ENCODE measurements at places on chromosomes 3 and 15.
A peak's percentile ranks its signal among the peaks of the same experiment; 100 is the strongest.

- DNase-seq, result no peak
Measured at GRCh38 chr3:61715886-61716527, 154.6 kb downstream of the PTPRG start.

- no peak for DNase-seq
Measured at GRCh38 chr3:77079988-77080610, 40.2 kb downstream of the ROBO2 start.

DNA sequence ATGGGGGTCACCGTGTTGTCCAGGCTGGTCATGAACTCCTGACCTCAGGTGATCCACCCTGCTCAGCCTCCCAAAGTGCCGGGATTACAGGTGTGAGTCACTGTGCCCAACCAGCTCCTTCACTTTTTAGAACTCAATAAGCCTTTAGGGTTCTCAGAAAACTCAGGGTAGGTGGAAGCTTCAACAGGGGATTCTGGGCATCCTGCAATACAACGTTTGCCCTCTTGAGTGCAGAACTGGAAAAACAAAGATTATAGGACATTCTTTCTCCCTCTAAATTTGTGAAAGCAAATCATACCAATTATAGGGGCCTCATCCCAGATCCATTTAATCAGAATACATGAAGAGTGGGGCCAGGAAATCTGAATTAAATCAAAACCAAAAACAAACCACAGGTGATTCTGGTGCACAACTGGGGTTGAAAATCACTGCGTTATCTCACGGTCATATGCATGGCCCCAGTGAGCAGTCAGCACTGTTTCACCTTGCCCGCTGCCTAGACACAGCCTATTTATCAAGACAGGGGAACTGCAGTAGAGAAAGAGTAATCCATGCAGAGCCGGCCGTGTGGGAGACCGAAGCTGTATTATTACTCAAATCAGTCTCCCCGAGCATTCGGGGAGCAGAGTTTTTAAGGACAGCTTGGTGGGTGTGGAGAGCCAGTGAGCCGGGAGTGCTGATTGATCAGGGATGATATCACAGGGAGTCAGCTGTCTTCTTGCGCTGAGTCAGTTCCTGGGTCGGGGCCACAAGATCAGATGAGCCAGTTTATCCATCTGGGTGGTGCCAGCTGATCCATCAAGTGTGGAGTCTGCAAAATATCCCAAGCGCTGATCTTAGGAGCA lies 58.4 kb downstream of the TMEM44 start:
- DNase-seq, result peak; percentile 91

GRCh38 chr15:59656897-59657634 lies at the start of gene GTF2A2:
GTF2A2 (minus strand) TSS chr15:59657515; CDS start chr15:59652277, 5,238 bp downstream.
- DNase-seq, result peak; percentile 92

DNA sequence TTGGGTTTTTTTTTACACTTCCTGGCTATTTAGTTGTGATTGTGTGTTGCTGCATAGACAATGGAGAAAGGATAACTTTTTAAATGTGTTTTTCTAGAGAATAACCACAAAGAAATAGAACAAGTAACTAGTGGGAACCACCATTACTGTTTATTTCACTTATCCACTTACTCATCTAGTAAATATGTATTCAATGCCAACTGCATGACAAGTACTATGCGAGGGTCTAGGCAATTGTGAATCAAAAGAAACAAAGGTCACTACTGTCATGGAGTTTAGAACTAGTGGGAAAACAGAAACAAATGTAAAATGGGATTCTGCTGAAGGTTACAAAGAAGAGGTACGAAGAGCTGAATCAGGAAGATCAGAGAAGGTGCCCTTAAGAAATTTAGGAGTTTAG lies 600.9 kb upstream of the ROBO2 start:
- peak; percentile 56 for DNase-seq

GRCh38 chr15:100733101-100733842 lies 130.9 kb downstream of the ASB7 start:
- DNase-seq, result no peak

GRCh38 chr3:177832880-177833279 lies 635.6 kb upstream of the TBL1XR1 start:
- no peak for DNase-seq

- DNase-seq, result no peak
Measured at GRCh38 chr3:191401775-191402357, 59.1 kb upstream of the PYDC2 start.

GRCh38 chr3:188633206-188633605 lies 479.2 kb downstream of the LPP start:
- no peak for DNase-seq

GRCh38 chr15:31263751-31264558 lies 62.7 kb upstream of the KLF13 start:
- DNase-seq, result no peak

GRCh38 chr3:4755566-4755965 lies 223.7 kb upstream of the BHLHE40 start:
- DNase-seq, result no peak

DNA sequence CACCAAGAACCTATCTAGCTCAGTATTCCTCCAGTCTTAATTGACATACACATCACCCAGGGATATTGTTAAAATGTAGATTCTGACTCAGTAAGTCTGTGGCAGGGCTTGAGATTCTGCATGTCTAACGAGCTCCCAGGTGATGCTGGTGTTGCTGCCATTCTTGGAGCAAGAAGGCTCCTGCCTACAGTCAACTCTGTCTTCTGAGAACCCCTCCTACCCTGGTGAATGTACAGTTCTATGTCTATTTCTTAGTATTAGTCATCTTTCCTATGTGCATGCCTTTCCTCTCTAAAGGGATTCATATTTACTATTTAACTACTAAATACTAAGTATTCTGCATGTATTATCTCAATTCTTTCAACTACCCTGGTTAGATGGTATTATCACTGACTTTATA lies 268.7 kb downstream of the EDEM1 start:
- DNase-seq, result no peak

- DNase-seq, result no peak
Measured at GRCh38 chr3:61058836-61059235, 192.4 kb downstream of the FHIT start.

DNA sequence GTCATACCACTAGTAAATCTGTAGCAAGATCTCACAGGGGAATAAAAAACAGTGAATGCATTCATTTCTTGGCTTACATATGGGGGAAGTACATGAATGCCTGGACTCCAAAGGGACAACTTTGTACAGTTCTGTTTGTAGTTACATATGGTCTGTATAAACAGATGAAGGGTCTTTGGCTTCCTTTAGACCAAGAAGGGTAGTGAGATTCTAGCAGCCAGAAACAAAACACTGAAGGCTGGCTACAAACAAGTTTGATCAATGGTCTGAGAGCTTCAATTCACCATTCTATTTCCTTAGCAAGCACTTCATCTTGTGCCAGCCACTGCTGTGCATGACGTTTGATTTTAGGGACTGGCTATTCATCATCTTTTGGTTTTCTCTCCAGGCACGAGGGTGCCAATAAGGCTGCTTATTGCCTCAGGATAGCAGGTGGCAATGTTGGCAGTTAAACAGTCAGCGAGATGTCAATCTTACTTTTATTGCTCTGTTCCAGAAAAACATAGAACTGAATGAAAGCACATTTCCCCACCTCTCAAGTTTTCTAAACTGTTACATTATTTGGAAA lies 313.7 kb upstream of the COL8A1 start:
- no peak for DNase-seq

- no peak for DNase-seq
Measured at GRCh38 chr15:79083154-79083553, 7.4 kb downstream of the RASGRF1 start.

- DNase-seq, result no peak
Measured at GRCh38 chr3:147007736-147008245, 398.6 kb downstream of the ZIC4 start.

DNA sequence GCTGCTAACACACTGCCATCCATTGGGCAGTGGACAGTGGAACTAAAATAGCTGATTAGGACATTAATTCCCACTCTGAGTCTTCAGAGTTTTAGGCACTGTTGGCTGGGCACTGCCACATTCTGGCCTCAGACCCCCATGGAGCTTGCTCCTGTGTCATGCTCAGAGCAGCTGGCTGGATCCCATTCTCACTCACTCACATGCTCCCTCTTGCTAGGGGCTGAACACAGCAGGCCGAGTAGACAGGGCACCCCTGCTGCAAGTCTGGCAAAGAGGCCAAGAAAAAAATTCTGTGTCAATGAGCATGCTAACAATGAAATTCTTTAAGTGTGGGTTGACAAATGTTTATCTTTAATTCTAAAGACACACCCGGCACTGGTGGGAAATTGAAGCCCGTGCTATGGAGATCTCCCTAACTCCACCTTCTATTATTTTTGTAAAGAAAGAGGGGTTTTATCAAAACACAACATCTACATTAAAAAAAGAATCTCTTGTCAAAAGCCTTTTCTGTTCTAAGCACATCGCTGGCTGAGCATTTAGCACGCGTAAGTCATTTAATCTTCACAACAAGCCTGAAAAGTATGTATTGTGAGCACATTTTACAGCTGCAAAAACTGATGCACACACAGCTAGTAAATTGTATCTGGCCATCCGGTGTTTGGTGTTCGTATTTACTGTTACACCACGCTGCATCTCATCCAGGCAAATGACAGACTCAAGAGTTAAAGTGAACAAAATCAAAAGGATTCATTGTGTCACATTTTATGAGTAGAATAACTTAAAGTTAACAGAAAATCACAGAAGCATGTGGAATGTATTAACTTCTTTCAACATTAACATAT lies 362.1 kb downstream of the PLOD2 start:
- no peak for DNase-seq

DNA sequence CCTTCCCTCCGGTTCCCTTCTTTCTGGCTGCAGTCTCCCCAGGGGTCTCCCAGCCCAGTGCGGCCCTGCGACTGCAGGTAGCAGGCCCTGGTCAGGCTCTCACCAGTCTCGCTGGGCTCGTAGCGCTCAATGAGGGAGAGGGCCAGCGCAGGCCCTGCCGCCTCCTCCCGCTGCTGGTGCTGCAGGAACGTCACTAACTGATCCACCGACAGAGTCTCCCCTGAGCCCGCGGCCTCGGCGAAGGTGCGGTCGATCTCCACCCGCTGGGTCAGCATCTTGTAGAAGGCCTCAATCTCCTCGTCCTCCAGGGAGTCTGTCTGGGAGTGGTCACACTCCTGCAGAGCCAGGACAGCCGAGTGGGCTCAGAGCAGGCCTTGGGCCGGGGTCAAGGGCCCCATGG lies 18.3 kb downstream of the PLCD1 start:
- no peak for DNase-seq

GRCh38 chr3:110227991-110228390 lies 843.6 kb upstream of the NECTIN3 start:
- no peak for DNase-seq

- DNase-seq, result no peak
Measured at GRCh38 chr15:38882221-38882620, 317.6 kb upstream of the RASGRP1 start.

- DNase-seq, result no peak
Measured at GRCh38 chr3:129204473-129204872, 20.8 kb upstream of the CNBP start.

DNA sequence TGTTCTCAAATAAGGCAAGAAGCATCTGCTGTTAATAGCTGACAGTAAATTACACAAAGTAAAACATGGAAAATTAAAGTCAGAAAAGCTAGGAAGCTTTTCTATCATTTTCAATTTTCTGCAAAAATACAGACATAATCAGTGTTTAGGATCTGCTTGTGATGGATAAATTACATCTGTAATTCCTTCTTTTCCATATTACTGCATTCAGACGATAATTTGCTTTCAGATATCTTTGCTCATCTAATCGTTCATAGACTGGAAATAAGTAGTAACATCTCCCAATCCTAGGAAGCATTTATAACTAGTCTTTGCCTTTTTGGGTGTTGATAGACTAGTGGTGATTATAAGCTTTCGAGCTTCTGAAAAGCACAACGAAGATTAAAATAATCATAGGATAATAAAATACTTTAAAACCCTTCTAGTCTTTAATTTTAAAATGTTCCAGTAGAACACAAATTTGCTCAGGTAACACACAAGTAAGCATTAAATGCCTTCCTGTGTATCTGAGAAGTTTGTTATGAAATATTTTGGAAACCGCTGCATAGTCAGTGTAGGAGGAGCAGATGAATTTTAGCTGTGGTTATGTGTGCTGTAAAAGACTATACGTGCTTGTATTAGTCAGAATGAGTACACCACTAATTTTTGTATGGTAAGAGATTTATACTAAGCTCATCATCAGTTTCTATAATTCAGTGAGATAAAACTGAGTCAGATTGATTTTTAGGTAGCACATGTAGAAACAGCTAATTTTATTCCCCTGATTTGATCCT lies 41.0 kb downstream of the MBNL1 start:
- no peak for DNase-seq

DNA sequence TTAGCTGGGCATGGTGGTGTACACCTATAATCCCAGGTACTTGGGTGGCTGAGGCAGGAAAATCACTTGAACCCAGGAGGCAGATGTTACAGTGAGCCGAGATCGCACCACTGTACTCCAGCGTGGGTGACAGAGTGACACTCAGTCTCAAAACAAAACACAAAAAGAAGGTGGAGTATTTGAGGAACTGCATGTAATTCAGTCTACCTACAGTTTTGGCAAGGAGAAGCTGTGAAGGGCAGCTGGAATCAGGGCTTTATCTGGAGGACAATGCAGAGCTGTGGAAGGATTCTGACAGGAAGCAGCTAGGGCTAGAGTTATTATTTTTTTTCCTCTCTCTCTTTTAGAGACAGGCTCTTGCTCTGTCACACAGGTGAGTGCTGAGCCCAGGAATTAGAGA lies 6.8 kb downstream of the H1-8 start:
- no peak for DNase-seq
